ENCODE measurements at places on chromosomes 6 and 20. TPM values are rescaled to one million over a fixed set of nuclear protein-coding genes. Genes with fewer than 3 reads are reported as not detected.

The TMEM74B gene
- polyA plus RNA-seq, result 15.3 TPM

The ADGRF5 gene
- polyA plus RNA-seq, result 7.6 TPM

The MYL9 gene
- 122 TPM for polyA plus RNA-seq

The MROH8 gene
- 6.9 TPM for polyA plus RNA-seq

The SALL4 gene
- polyA plus RNA-seq, result 2.8 TPM

The MRAP2 gene
- 20.2 TPM for polyA plus RNA-seq

The GCLC gene
- polyA plus RNA-seq, result 10.4 TPM

The PRRT1 gene
- 3.3 TPM for polyA plus RNA-seq

The CHRNA4 gene
- not detected for polyA plus RNA-seq

The TCP11 gene
- polyA plus RNA-seq, result 0.14 TPM

The TRIM10 gene
- not detected for polyA plus RNA-seq

The COL9A1 gene
- polyA plus RNA-seq, result 0.27 TPM

The EPHA7 gene
- polyA plus RNA-seq, result 0.15 TPM

The VSTM2L gene
- polyA plus RNA-seq, result 2.8 TPM

The ZCCHC3 gene
- 5.2 TPM for polyA plus RNA-seq

The BHLHE23 gene
- not detected for polyA plus RNA-seq

- no peak for DNase-seq
Observed at GRCh38 chr6:142839686-142840040, 105.3 kb downstream of the HIVEP2 start.

- DNase-seq, result peak; percentile 86
Observed at GRCh38 chr20:728256-728944, 39.9 kb downstream of the SLC52A3 start.

GRCh38 chr20:23477223-23477622 lies 13.7 kb upstream of the CST8 start:
- no peak for DNase-seq

DNA sequence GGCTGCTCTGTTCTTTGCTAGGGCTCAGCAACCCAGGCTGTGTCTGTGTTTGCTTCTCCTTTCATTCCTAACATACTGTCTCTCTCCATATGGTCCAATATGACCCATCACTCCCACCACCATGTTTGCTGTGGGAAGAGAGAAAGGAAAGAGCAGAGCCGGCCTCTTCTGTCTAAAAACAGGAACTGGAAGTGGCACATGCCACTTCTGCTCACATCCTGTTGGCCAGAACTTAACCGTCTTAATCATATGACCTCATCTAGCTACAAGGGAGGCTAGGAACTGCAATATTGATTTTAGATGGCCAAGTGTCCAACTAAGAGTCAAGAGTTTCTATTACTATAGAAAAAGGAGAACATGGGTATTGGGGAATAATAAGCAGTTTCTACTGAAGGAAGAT lies 212.5 kb upstream of the CHD6 start:
- DNase-seq, result no peak

DNA sequence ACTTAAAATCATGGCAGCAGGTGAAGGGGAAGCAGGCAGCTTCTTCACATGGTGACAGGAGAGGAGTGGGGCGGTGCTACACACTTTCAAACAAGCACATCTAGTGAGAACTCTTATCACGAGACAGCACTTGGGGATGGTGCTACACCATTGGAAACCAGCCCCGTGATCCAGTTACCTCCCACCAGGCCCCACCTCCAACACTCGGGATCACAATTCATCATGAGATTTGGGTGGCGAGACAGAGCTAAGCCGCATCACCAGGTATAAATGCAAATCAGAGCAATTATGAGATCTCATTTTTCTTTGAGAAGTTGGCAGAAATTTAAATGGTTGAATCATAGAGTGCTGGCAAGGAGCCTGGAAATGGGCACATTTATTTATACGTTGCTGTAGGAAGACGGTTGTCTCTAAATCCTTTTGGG lies 31.4 kb downstream of the IGF2R start:
- DNase-seq, result no peak

GRCh38 chr6:52994839-52995088 lies 320 bp downstream of the GSTA4 start:
- peak; percentile 49 for DNase-seq

GRCh38 chr6:148307405-148307804 lies 35.2 kb upstream of the SASH1 start:
- DNase-seq, result no peak

DNA sequence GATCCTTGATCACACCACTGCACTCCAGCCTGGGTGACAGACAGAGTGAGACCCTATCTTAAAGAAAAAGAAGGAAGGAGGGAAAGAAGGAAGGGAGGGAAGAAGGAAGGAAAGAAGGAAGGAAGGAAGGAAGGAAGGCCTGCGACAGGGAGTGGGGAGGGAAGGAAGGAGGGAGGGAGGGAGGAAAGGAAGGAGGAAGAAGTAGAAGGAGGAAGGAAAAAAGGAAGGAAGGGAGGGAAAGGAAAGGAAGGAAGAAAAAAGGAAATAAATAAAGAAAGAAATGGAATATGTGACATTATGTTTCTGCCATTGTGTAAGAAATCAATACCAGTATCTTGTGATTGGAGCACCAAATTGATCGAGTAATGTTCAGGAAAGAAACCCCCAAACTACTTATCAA lies 16.2 kb downstream of the PHACTR2 start:
- DNase-seq, result no peak

DNA sequence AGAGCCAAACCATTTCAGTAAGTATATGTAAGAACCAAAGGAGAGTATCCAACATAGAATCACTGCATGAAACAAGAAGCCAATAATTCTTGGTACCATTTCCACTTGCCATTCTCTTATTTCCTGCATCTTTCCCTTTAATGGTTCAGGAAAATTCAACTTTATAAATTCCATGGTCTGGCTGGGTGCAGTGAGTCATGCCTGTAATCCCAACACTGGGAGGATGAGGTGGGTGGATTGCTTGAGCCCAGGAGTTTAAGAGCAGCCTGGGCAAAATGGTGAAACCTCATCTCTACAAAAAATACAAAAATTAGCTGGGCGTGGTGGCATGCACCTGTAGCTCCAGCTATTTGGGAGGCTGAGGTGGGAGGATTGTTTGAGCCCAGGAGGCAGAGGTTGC lies 21.2 kb downstream of the NHLRC1 start:
- DNase-seq, result no peak

GRCh38 chr20:53934421-53935343 lies 135.7 kb downstream of the BCAS1 start:
- DNase-seq, result no peak

- DNase-seq, result no peak
Observed at GRCh38 chr6:84685983-84686584, 78.3 kb downstream of the TBX18 start.

- DNase-seq, result no peak
Observed at GRCh38 chr20:13148402-13148801, 72.7 kb upstream of the ISM1 start.

- no peak for DNase-seq
Observed at GRCh38 chr6:123417535-123417934, 219.2 kb downstream of the TRDN start.

GRCh38 chr6:106279179-106279578 lies 46.4 kb downstream of the ATG5 start:
- no peak for DNase-seq

GRCh38 chr20:53579581-53580375 lies 13.9 kb downstream of the ZNF217 start:
- no peak for DNase-seq

DNA sequence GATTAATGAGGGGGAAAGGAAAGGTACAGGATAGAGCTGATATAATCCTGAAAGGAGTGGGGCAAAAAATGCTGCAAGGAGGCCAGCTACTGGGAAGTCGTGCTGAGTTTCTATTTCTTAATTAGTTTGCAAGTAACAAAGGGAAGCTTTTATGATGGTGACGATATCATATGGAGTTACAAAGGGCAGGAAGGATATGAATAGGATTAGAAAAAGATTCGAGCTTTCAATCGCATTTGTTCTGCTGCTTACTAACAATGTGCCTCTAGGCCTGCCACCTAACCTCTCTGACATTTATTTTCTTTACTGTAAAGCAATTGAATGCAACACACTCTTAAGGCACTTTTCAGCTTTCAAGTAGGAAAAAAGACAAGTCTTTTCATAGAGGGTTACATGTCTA lies 219.2 kb downstream of the CLVS2 start:
- DNase-seq, result no peak

GRCh38 chr6:84872996-84873723 lies 108.8 kb upstream of the TBX18 start:
- DNase-seq, result no peak

DNA sequence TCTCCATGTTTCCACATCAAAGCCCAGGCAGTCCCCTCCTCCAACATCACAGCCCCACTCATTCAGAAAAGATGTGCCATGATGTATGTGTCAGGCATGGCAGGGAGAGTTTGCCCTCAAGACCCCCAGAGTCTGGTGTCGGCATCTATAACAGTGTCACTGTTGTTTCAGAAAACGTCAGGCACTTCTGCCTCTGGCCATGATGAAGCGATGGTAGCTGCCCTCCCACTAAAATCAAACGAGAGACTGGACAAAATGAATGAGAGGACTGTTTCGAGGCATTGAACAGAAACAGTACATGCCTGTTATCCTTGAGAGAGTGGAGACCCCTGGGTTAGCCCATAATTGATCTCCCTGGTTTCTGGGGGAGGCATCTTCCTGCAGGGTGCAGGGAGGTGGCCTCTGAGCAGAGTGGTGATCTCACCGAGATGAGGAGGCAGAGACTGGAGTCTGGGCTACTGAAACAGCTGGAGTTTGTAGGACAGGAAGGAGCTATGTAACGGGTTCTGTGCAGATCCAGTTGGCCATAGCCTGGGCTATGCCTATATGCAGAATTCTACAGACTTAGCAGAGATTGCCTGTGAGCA lies 144.5 kb downstream of the SYCP2 start:
- DNase-seq, result no peak

DNA sequence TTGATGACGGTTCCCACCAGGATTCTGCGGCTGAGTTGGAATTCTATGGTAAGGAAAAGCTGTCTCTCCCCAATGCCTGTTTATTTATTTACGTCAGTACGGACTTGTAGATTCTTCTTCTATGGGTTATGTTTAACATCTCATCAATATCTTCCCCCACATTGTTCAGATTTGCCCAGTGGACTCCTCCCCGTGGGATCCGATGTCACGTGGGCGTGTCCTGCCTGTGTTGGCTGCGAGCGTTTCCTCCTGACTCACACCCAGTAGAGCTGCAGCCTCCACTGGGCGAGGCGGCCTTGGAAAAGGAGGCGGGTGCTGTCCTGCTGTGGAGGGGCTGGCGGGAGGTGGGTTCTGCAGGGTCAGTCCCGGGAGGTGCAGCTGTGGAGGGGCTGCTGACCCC lies 46.8 kb upstream of the SLCO4A1 start:
- peak; percentile 61 for DNase-seq

- no peak for DNase-seq
Observed at GRCh38 chr6:106290954-106291353, 34.6 kb downstream of the ATG5 start.

DNA sequence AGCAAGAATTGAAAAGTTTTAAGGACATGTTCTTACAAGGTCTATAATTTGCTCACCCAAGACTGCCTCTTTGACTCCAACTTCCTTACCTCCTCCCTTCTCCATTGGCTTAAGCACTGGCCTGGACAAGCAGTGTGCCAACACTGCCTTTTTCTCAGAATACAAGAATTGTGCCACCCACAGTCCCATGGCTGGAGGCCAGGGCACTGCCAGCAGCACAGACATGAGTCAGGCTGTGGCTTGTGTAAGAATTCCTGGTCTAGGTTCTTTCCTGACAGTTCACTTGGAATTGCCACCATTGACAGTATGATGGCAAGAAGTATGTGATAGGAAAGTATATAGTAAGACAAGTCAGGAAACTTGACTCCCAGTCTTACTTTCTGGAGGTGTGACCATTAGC lies 202.7 kb upstream of the MARCKS start:
- peak; percentile 84 for DNase-seq

GRCh38 chr20:14536738-14537137 lies 199.3 kb upstream of the FLRT3 start:
- no peak for DNase-seq

DNA sequence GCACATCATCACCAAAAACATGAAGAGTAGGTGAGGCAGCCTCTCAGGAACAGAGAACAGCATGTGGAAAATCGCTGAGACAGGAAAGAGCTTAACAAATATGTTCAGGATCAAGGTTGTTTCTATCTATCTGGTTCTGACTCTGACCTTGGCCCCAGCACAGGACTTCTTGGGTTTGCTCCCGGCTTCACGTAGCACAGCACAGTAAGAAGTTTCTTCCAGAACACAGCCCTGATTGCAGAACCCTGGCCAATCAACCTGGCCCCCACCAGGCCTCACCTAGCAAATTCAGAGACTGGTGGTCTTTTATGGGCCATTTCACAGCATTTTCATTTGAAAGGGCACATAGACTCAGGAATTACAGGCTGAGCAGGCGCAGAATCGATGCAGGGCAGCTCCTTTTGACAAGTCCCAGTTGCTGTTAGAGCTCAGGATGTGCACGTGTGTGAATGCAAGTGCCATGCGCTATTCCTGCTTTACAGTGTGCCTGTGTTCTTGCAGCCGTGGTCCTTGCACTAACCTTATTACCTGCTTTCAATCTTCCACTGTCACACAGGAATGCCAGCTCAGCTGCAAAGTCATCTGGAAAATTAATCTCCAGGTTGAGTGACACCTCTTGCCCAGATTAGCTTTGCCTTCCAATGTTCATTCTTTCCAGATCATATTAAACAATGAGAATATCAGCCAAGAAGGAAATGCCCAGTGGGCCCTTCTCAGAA lies 100.5 kb upstream of the SLC2A12 start:
- DNase-seq, result no peak

DNA sequence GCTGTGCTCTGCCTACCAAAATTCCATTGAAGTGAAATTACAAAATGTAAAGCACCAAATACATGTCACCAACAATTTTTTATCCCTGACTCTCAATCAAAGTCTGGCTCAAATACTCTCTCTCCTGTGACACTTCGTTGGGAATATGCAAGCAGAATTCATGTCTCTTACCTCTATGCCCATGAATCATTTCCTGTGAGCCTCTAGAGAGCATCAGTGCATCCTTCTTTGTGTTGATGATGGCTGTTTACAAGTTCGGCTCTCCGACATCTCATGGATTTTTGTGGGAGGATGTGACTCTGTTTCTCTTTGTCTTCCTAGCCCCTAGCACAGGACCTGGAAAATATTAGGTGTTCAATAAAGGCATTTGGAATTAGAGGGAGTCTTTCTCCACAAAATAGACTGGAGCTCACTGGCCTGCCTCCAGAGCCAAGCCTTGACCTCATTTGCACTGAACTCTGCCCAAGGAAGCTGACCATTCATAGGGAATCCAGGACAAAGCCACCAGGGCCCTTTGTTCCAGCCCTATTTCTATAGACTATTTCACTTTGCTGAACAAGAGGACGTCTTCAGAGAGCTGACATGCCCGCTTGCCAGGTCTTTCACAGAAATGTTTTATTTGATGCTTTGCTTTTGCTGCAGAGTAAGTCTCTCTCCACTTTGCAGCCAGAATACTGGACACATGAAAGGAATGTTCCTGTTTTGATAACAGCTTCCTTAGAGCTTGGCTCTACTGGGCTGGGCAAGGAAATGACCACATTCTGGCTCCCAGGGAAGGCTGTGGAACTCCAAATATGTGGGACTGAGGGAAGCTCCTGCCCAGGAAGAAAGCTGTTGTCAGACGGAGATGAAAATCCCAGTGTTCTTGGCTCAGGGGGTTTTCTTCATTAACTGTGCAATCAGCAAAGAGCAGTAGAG lies 194.5 kb upstream of the CDYL start:
- DNase-seq, result no peak

GRCh38 chr20:64107736-64108457 lies 532 bp upstream of the NPBWR2 start:
- DNase-seq, result no peak

GRCh38 chr6:143078468-143079324 lies 18.0 kb downstream of the AIG1 start:
- DNase-seq, result no peak

All from pancreas (tissue), 10 donors.